ENCODE measurements at places on chromosomes 3 and 15.

- no peak for DNase-seq
Observed at GRCh38 chr3:13149330-13150108, 76.3 kb upstream of the IQSEC1 start.

DNA sequence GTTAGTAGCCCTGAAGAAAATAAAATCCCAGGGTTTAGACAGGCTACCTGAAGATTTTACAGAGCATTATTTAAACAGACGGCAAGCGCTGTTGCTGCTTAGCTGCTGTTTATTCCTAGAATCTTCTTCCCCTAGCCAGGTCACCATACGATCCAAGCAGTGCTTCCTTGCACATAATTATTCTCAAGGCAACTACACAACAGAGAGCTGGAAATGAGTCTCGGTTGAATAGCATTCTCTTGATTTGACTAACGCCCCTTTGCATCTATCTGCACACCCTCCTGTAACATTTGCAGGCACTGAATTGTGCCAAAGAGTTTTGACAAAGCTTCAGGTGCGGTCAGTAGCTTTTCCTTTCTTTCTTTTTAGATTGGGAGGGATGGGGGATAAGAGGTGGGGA is 564.4 kb downstream of the TBL1XR1 start:
- no peak for DNase-seq

GRCh38 chr3:163879172-163879571 is 1199.1 kb downstream of the SI start:
- no peak for DNase-seq

- no peak for DNase-seq
Observed at GRCh38 chr15:84956199-84956598, 25.5 kb upstream of the PDE8A start.

- DNase-seq, result no peak
Observed at GRCh38 chr15:91253605-91254004, 153.5 kb downstream of the SV2B start.

GRCh38 chr3:69542805-69543429 is 157.0 kb upstream of the FRMD4B start:
- no peak for DNase-seq

GRCh38 chr15:95141486-95141885 is 910.1 kb downstream of the MCTP2 start:
- DNase-seq, result peak; percentile 36

- peak; percentile 65 for DNase-seq
Observed at GRCh38 chr15:67405208-67406191, 115.4 kb upstream of the C15orf61 start.

DNA sequence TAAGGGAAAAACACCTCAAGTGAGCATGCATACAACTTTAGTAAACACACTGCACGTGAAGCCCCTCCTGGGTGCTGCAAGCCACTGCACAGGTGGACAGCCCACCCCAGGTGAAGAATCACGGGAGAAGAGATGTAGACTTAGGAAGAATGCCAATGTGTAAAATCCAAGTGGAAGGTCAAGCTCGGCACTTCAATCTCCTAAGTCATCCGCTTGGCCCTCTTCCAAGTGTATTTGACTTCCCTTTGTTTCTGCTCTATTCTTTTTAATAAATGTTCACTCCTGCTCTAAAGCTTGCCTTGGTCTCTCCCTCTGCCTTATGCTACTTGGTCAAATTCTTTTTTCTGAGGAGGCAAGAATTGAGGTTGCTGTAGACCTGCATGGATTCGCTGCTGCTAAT is 316.6 kb downstream of the EDEM1 start:
- no peak for DNase-seq

DNA sequence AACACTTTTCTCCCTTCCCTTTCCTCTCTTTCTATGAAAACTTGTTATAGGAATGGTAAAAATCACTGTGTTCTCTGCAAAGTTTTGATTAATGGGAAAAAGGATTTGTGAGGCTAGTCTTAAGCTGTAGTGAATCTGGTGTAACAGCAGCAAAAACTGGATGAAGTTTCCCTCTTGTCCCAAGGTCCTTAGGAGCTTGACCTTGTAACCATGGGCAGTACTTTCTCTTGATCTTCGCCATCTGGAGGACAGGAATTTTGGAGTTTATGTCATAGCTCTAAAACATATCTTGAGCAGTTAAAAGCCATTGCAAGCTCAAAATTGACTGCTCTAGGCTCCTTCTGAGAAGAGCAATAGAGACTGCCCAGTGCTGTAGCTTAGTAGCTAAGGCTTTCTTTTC is 56.5 kb upstream of the GPD1L start:
- DNase-seq, result no peak

- no peak for DNase-seq
Observed at GRCh38 chr3:169604118-169604517, 59.4 kb downstream of the MECOM start.

GRCh38 chr3:153688301-153689120 is 432.7 kb upstream of the ARHGEF26 start:
- DNase-seq, result no peak

GRCh38 chr3:63037116-63037515 is 161.9 kb upstream of the CADPS start:
- DNase-seq, result no peak

DNA sequence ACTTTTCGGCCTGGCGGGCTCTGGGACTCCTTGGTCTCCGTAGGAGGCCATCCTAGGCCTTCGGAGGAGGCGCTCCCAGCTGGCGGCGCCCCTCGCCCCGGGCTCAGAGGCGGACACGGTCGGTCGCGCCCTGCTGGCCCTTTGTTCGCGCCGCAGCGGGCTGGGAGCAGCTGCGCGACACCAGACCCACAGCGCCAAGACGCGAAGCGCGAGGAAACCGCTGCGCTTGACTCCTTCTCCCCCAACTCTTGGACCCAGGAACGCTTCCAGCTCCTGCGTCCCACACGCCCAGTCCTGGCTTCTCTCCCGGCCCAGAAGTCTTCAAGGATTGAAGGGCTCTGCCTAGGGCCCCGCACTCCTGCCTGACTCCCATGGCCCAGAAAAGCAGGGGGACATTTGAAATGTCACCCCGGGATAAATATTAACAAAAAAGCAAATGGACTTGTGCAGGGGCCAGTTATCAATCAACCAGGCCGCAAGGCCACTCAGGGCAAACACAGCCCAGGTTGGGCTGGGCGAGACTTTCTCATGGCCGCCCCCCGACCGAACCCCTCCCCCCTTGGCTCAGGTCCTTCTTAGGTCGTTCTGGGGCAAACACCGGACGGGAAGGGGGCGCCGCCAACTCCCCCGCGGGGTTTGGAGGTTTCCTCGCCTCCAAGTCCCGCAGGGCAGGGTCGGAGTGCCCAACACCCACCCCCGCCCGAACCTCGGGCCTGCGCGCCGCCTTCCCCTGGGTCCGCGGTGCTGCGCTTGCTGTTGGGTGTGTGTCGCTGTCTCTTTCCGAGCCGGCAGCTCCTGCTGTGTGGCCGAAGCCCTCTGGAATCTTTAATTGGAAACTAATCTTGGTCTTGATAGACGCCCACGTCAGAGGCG is 5.1 kb downstream of the ONECUT1 start:
- DNase-seq, result no peak

DNA sequence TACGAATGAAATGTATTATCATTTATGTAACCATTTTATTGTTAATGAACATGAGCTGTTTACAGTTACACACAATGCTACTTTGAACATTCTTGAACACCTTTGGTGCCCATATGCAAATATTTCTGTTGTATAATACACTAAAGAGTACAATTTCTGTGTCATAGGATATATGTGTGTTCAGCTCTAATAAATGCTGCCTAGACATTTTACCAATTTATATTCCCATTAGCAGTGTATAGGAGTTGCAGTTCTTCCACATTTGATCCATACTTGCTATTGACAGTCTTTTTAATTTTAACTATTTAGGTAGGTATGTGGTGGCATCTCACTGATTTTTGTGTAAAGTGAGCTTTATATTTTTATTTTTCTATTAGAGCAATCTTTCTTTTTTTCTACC is 331.8 kb downstream of the ZIC1 start:
- no peak for DNase-seq

DNA sequence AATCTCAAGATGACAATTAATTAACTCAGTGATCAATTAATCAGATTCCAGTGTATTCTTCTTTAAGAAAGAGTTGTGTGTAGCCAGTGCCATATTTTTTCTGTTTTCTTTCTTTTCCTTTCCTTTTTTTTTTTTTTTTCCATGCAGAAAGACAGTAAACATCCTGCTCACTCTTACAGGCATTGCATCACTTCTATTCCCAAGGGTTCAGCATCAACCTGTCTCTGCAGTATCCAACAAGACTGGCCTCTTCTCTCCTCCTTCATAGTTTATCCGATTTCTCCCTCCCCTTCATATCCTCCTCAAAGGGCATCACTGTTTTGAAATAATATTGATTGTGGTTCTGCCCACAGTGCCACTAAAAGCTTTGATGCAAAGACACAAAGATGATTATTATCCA is 17.0 kb upstream of the SLC9A9 start:
- DNase-seq, result peak; percentile 67

All from choroid plexus epithelial cell (primary cell).